RPMI7951 (cell line): ENCODE measurements at places on chromosomes 5 and 9.

DNA sequence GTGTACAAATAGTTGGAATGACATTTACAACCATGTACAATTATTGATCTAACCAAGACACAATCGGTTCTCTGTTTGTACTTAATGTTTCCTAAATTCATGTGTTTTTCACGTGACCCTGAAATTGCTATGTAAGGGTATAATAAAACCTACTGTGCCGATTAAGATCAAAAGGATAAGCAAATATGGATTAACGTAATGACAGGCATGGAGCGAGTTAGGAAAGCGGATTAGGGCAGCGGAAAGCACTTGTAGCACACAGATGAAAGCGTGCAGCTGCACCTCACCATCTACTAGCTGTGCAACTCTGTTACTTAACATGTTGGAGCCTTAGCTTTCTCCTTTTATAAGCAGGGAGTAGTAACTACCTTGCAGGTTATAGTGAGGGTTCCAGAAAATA is 38.3 kb upstream of the ZFYVE16 start:
- DNase-seq, result no peak

DNA sequence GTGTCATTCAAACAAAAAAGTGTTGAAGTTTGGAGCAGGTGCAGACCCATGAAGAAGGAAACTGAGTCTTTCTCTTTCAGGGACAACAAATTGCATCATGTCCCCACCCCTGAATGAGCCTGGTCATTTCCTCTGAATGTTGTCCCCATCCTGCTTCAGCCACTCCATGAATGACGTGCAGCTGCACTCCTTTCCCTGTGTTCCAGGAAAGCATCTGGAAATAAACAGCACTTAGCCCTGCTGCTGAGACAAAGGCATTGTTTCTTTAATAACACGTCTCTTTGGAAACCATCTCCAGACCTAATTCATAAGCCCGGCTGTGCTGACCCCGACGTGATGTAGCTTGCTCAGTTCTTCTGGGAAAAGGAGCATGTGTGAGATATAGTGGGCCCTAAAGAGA is 682.3 kb downstream of the BRINP1 start:
- no peak for DNase-seq

GRCh38 chr5:76674330-76675066 is 41.4 kb upstream of the F2R start:
- no peak for DNase-seq

DNA sequence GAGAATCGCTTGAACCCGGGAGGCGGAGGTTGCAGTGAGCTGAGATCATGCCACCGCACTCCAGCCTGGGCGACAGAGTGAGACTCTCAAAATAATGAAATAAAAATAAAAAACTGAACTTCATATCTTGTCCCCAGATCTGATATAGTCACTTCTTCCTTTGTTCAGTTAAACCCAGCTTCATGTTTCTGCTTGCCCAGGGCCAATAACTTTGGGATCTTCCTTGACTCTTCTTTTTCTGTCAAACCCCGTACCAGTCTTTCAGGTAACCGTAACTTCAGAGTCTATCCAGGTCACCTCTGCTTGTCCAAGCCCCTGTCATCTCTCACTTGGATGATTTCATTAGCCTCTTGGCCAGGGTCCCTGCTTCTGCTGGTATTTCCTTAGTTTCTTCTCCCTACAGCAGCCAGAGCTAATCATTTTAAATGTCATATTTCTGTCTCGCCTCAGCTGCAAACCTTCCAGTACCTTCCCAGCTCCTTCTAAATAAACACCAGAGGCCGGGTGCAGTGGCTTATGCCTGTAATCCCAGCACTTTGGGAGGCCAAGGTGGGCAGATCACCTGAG is 19.7 kb upstream of the ABL1 start:
- no peak for DNase-seq

DNA sequence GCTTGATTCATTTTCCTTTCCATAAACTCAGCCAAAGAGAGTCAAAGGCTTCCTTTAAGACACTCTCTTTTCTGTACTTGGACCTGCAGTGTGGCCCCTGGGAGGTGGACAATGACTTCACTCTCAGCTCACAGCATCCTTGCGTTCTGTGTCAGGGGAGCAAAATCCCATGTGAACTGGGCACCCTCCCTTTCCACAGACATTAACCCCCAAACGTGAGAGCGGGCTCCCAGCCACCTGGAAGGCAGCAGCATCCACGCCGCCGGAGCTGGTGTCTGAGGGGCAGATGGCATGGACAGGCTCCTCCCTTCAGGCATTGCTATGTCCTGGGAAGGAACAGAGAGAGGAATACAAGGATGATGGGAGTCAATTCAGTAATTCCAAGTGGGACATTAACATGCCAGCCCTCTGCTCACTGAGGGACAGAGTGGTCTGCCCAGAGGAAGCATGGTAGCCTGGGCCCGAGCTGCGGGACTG is 39.5 kb downstream of the TRIP13 start:
- DNase-seq, result no peak
